ENCODE measurements at places on chromosomes 7 and 10.

GRCh38 chr7:51467384-51468017 lies 150.9 kb upstream of the COBL start:
- no peak for DNase-seq

DNA sequence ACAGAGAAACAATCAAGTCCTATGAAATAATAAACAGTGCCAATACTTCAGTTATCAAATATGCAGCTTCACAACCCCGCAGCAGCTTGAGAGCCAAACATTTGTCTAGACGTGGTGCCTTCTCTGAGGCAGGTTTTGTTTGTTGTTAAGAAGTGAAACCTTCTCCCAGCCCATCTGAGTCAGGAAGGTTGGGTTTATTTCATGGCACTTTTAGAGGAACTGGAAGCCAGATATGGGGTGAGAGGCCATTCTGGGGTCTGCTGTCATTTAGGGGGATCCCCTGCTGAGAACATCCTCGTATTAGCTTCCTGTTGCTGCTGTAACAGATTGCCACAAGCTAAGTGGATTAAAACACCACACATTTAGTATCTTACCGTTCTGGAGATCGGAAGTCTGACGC lies 113.6 kb downstream of the GRK5 start:
- no peak for DNase-seq

- DNase-seq = no peak
Observed at GRCh38 chr7:44048031-44048795, 3.7 kb downstream of the DBNL start.

DNA sequence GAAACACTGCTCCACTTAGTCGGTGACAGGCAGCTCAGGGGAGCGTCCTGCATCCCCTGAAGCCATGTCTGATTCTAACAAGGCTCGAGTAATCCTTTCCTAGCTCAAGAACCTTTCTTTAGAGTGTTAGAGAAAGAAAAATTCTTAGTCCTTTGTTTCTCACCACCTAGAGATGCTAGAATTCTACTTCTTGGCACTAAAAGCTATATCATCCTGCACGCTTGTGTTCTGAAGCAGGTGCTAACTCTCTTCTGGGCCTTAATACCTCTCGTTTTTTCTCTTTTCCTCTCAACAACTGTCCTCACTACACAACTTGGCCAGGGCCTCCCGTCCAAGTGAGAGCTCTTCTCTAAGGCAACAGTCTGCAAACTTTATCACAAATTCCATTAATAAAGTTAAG lies at the start of gene LYZL2:
TSS of gene LYZL2 (minus strand) at position 101 of the 400 bp plus-strand sequence. CDS start 2,838 bp downstream, outside the sequence.
- DNase-seq = no peak

GRCh38 chr7:49840751-49841405 lies 67.4 kb downstream of the VWC2 start:
- no peak for DNase-seq

DNA sequence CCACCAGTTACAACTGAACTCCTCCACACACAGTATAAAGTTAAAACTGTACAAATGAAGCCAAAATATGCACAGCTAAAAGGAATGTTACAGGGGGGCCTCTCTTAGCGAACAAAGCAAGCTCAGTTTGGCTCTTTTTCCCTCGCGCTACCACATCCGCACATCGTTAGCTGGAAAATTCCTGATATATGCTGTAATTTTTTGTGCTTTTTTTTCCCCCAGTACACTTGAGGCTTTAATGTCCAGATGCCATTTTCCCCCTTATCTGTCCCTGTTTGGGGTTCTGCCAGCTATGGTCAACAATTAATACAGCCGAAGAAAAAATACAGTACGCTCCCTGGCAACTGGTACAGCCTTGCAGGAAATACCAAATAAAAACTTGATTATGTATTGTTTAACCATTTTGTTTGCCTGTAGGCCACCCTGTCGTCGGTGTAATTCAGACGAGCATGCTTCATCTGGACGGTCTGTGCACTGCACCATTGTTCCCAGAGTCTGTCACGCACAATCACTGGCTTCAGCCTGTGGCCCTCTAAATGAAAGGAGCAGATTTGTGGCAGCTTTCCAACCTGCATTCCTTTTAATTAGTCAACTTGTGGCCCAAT lies 108.1 kb upstream of the FAM133B start:
- DNase-seq = no peak

- DNase-seq = no peak
Observed at GRCh38 chr10:69750011-69750373, 51.7 kb upstream of the COL13A1 start.

- DNase-seq = no peak
Observed at GRCh38 chr10:50216894-50217293, 34.4 kb downstream of the ASAH2 start.

DNA sequence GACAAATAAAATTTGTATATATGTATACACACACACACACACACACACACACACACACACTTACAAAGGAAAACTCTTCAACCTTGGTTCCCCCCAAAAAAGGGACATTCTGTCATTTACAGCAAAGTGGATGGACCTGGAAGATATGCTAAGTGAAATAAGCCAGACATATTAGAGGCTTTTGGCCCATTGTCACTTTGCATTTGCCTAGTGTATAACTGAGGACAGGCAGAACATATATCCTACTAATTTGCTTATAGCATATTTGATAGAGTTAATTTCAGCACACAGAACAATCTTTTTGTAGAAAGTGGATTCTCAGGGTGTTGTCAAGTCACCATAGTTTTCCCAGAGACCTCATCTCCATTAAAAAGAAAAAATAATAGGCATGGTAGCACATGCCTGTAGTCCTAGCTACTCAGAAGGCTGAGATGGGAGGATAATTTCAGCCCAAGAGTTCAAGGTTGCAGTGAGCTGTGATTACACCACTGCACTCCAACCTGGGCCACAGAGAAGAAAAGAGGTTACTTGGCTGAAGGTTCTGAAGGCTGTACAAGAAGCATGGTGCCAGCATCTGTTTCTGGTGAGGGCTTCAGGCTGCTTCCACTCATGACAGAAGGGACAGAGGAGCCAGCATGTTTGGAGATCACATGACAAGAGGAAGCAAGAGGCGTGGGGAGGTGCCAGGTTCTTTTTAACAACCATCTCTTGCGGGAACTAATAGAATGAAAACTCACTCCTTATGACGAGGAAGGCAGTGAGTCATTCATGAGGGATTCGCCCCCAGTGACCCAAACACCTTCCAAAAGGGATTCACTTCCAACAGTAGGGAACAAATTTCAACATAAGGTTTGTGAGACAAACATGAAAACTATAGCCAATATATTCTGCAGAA lies 135.6 kb downstream of the TMEM168 start:
- no peak for DNase-seq

DNA sequence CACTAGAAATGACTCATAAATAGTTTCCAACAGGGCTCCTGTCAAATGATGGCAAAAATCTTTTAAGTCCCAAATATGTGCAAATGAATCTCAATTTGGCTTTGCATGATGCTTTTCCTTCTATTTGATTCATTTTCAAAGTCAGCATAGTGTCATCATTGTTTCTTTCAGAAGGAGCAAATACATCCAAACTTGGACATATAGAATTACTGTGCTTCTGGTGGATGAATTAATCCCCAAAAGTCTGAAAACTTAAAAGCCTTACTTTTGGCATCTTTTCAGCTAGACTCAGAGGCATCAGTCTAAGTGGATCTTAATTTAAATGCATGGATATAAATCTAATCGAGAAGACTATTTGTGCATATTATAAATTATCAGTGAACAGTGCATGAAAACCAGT lies 578.1 kb upstream of the FZD8 start:
- no peak for DNase-seq

- DNase-seq = no peak
Observed at GRCh38 chr7:1567896-1568510, 1.8 kb downstream of the PSMG3 start.
